ENCODE measurements at places on chromosomes 4 and X.
A peak's percentile ranks its signal among the peaks of the same experiment; 100 is the strongest.

- H3K36me3 ChIP-seq, result no peaks in the 10 kb centered on the region
- H3K4me1 ChIP-seq, result no peaks in the 10 kb centered on the region
- no peak overlapping the region for H3K4me3 ChIP-seq
- no peaks in the 10 kb centered on the region for H3K27me3 ChIP-seq
- no peak overlapping the region for H3K27ac ChIP-seq
Measured at GRCh38 chr4:159425737-159426305, 322.9 kb downstream of the RAPGEF2 start.

GRCh38 chr4:145830699-145831098, 107.9 kb downstream of the ZNF827 start:
- H3K27ac ChIP-seq, result no peak overlapping the region
- no peaks in the 10 kb centered on the region for H3K27me3 ChIP-seq
- H3K4me3 ChIP-seq, result no peak overlapping the region

DNA sequence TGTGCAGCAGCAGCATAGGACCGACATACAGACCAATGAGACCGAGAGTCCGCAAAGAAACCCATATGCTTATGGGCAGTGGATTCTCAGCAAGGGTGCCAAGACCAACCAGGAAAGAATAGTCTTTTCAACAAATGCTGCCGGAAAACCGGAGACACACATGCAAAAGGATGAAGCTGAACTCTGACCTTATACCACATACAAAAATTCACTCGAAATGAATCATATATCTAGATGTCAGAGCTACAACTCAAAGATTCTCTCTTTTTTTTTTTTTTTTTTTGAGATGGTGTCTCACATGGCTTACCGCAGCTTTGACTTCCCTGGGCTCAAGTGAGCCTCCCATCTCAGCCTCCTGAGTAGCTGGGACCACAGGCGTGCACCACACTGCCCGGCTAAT, 16.0 kb upstream of the MXD4 start:
- H3K4me1 ChIP-seq, result no peaks in the 10 kb centered on the region
- DNase-seq, result no peak

GRCh38 chrX:13761606-13762414, 27.3 kb downstream of the OFD1 start:
- H3K36me3 ChIP-seq, result 0 out of 2 replicates have a peak, but pooled peaks cover 3% of the 10 kb centered on the region

- H3K36me3 ChIP-seq, result peaks cover 11% of the 10 kb centered on the region
- DNase-seq, result no peak
- no peak overlapping the region for H3K27ac ChIP-seq
- no peak overlapping the region for H3K4me3 ChIP-seq
Measured at GRCh38 chr4:184420881-184421416, 53.4 kb downstream of the IRF2 start.

DNA sequence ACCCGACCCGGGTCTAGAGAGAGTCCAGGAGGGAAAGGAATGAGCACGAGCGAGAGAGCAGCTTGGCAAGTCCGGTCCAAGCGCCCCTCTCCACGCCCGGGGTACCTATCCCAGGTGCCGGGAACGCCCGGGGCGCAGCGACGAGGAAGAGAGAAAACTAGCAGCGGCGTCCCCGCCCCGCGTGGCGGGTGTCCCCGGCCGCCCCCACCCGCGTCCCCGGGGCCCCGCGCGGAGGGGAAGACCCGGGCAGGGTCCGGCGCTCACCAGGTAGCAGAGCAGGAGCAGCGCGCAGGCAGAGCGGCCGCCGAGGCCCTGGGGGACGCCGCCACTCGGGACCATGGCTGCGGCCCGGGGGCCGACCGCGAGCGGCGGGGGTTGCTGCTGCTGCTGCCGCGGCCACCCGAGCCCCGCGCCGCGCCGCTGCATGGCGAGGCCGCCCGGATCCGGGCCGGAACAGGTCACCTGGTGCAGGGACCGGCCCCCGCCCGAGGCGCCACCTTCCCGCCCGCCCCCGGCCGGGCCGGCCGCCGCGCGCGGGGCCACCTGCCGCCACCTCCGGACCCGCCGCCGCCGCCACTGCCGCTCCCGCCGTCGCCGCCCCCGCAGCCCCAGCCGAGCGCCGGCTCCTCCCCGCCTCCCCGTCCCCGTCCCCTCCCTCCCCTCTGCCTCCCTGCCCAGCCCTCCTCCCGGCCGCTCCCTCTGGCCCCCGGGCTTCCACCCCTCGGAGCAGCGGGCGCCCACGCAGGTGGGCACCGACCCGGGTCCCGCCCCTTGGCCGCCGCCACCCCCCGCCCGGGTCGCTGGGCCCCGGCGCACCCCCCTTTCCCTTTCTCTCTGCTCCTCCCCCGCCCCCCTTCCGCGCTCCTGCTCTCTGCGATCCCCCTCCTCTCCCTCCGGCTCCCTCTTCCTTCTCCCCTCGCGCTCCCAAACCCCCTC, at the start of gene SEL1L3:
TSS of gene SEL1L3 (minus strand) at position 578 of the 936 bp plus-strand sequence. CDS start at position 426, 152 bp downstream.
- no peaks in the 10 kb centered on the region for H3K27me3 ChIP-seq
- H3K4me1 ChIP-seq, result peaks cover 12% of the 10 kb centered on the region
- no peaks in the 10 kb centered on the region for H3K36me3 ChIP-seq
- peak within 1 kb of the TSS; percentile 48 for H3K27ac ChIP-seq
- H3K4me3 ChIP-seq, result peak within 1 kb of the TSS; percentile 76

DNA sequence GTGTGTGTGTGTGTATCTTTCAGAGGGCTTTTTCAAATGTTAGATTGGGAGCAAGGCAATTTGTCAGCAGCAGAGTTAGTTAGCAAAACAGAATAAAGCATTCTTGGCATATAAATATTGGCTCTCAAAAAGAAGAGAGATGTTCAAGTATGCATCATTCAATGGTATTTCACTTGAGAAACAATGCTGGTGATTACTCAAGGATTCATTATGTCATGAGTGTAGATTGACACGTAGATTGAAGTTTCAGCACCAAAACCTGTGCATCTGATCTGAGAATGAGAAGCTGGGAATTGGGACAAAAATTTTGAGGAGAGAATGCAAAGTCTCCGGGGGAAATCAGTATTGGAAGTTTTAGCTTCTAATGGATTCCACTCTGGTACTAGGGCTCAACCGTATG, 241.4 kb downstream of the FRMPD4 start:
- DNase-seq, result no peak
- H3K27me3 ChIP-seq, result no peaks in the 10 kb centered on the region

DNA sequence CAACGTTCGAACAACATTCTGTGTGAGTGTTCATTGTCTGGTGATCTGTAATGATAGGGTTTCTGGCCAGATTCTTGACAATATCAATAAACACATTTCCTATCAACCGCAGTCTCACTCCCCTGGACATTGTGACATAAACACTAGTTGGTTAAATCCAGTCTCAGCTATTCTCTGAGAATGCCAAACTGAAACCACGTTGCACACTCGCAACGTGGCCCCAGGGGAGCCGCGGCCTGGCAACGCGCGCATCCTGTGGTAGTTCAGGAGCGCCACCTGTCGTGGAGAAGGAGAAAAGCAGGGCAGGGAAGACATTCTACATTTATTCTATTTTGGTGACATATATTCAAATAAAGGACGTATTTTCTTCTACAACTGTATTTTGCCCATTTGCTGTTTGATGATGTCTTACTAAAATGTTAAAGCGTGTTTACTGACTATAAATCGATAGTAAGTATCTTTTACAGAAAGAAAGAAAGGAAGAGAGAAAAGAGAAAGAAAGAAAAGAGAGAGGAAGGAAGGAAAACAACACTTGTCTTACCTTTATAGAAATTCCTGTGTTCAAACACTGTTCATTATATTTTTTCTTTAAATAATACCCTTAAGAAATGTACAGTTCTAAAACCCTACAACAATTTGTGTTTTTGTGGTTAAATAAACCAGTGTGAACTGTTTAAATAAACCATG, 738.3 kb upstream of the FRG1 start:
- H3K4me1 ChIP-seq, result no peaks in the 10 kb centered on the region
- peak overlapping the region; percentile 71 for H3K4me3 ChIP-seq
- DNase-seq, result peak; percentile 82
- H3K27me3 ChIP-seq, result no peaks in the 10 kb centered on the region

GRCh38 chr4:6926081-6926480, 16.5 kb downstream of the TBC1D14 start:
- H3K4me1 ChIP-seq, result no peaks in the 10 kb centered on the region
- no peak overlapping the region for H3K27ac ChIP-seq
- H3K4me3 ChIP-seq, result no peak overlapping the region
- no peaks in the 10 kb centered on the region for H3K27me3 ChIP-seq
- DNase-seq, result no peak

- H3K36me3 ChIP-seq, result no peaks in the 10 kb centered on the region
- no peaks in the 10 kb centered on the region for H3K4me1 ChIP-seq
Measured at GRCh38 chr4:175378372-175378771, 433.7 kb downstream of the GPM6A start.

- no peak for DNase-seq
- no peaks in the 10 kb centered on the region for H3K36me3 ChIP-seq
- no peaks in the 10 kb centered on the region for H3K27me3 ChIP-seq
- H3K27ac ChIP-seq, result no peak overlapping the region
- H3K4me1 ChIP-seq, result no peaks in the 10 kb centered on the region
Measured at GRCh38 chr4:175290401-175290800, 372.2 kb downstream of the ADAM29 start.

DNA sequence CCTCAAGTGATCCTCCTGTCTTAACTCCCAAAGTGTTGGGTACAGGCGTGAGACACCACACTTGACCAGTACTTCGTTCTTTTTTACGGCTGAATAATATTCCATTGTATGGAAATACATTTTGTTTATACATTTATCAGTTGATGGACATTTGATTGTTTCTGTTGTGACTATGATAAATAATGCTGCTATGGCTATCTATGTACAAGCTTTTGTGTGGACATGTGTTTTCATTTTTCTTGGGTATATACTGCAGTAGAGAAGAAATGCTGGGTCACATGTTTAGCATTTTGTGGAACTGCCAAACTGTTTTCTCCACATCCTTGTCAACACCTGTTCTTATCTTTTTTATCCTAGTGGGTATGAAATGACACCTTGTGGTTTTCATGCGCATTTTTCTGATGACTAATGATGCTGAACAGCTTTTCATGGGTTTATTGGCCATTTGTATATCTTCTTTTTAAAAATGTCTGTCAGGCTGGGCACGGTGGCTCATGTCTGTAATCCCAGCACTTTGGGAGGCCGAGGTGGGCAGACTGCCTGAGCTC, 37.3 kb downstream of the SAT1 start:
- H3K36me3 ChIP-seq, result no peaks in the 10 kb centered on the region
- H3K27me3 ChIP-seq, result no peaks in the 10 kb centered on the region
- no peaks in the 10 kb centered on the region for H3K4me1 ChIP-seq
- H3K4me3 ChIP-seq, result no peak overlapping the region

DNA sequence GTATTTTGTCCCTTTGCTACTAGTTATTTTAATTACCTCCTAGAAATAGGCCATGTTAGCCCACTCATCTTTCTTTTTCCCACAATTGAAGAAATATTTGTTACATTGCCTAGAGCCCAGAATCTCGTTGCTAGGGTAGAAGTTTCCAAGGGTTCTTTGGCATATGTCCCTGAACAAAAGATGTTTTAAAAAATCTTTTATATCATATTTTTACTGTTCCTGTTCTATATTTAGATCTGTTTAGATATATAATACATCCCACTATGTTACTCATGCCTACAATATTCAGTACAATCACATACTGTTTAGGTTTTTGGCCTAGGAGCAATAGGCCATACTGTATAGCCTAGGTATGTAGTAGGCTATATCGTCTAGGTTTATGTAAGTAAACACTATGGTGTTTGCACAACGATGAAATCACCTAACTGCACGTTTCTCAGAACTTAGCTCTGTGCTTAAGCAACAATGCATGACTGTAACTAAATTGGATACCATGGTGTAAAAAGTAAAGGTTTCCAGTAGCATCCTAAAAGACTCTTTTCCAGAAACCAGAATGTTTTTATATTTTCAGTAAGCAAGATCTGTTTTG, 236.0 kb upstream of the SLIT2 start:
- H3K4me1 ChIP-seq, result peaks cover 44% of the 10 kb centered on the region
- no peak for DNase-seq
- H3K4me3 ChIP-seq, result no peak overlapping the region
- no peaks in the 10 kb centered on the region for H3K36me3 ChIP-seq
- H3K27me3 ChIP-seq, result no peaks in the 10 kb centered on the region
